ENCODE measurements at places on chromosomes 16 and 17. TPM values are rescaled to one million over a fixed set of nuclear protein-coding genes. Genes with fewer than 3 reads are reported as not detected.

ZDHHC1 gene
- 5.9 TPM for total RNA-seq

ZNF469 gene
- 14.1 TPM for total RNA-seq

RAD51C gene
- total RNA-seq: 52.4 TPM

SYCE1L gene
- total RNA-seq: 7.6 TPM

OTOA gene
- 0.08 TPM for total RNA-seq

PRSS33 gene
- total RNA-seq: not detected

CHD3 gene
- total RNA-seq: 60.4 TPM

CA4 gene
- total RNA-seq: not detected

EVI2B gene
- not detected for total RNA-seq

MRC2 gene
- 39.5 TPM for total RNA-seq

CSH1 gene
- not detected for total RNA-seq

LLGL2 gene
- total RNA-seq: 30.9 TPM

FAM171A2 gene
- 4.6 TPM for total RNA-seq

BCAR1 gene
- total RNA-seq: 121 TPM

PEX12 gene
- total RNA-seq: 7.4 TPM

OR4D1 gene
- total RNA-seq: not detected

RNPS1 gene
- 254 TPM for total RNA-seq

NR1D1 gene
- total RNA-seq: 8.8 TPM

PLXDC1 gene
- total RNA-seq: 0.21 TPM

ABCA9 gene
- not detected for total RNA-seq

TBX6 gene
- 0.40 TPM for total RNA-seq

OSGIN1 gene
- total RNA-seq: 40.0 TPM

MSLN gene
- 4.2 TPM for total RNA-seq

TNFRSF17 gene
- not detected for total RNA-seq

SPATA22 gene
- total RNA-seq: not detected

TIMP2 gene
- 222 TPM for total RNA-seq

DDX52 gene
- total RNA-seq: 24.5 TPM

IKZF3 gene
- total RNA-seq: not detected

EPX gene
- total RNA-seq: not detected

IL21R gene
- 0.05 TPM for total RNA-seq

C17orf50 gene
- not detected for total RNA-seq

GINS2 gene
- total RNA-seq: 30.1 TPM

DCAF7 gene
- 60.4 TPM for total RNA-seq

CTRL gene
- total RNA-seq: 1.4 TPM

C16orf46 gene
- total RNA-seq: 0.87 TPM

SLC9A5 gene
- 1.7 TPM for total RNA-seq

SOX8 gene
- total RNA-seq: 1.7 TPM

TBC1D3D gene
- total RNA-seq: not detected

HCRT gene
- not detected for total RNA-seq

UBE2O gene
- total RNA-seq: 34.4 TPM
